ENCODE measurements at places on chromosomes 3 and 15.

- no peak for DNase-seq
These were observed 93.6 kb downstream of the GMNC start for GRCh38 chr3:190768891-190769290.

DNA sequence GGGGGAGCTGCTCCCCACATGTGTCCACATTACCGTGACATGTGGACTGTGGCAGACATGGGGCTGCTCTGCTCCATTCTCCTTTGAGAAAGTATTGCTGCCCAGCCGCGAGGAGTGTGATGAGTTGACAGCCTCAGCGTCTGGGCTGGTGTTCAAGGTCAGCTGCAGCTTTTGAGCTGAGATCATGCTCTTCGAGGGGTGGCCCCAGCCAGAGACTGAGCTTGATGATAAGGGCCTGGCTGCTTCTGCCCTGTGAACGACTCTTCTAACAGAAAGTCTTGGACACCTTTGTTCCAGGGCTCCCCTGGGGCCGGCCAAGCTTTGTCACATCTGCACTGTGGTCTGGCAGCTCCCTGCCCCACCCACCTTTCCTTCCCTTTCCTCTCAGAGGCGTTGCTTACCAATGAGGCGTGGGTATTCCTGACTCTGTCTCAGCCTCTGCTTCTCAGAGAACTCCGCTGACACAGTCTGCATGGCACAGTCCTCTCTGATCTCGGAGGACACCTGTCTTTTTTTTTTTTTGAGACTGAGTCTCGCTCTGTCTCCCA, 86.6 kb downstream of the CHRD start:
- DNase-seq: no peak

- no peak for DNase-seq
These were observed 213.6 kb downstream of the FEZF2 start for GRCh38 chr3:62159709-62160092.

- no peak for DNase-seq
These were observed 35.2 kb downstream of the SENP8 start for GRCh38 chr15:72153269-72154000.

DNA sequence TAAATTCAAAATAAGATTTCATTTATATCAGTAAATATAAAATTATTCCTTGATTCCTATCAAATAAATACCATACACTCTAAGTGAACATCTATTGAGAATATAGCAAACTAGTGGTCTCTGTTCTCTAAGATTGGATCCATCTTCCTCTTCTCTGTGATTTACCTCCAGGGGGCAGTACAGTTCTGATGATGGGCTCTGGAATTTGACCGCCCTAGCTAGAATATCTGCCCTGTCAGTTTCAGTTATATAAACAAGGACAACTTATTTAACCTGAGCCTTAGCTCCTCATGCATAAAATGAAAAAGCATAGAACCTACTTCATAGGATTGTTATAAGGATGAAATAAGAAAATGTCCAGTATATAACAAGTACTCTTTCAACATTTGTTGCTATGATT, 171.1 kb upstream of the CCDC54 start:
- DNase-seq: no peak

GRCh38 chr15:94749811-94750617, 518.7 kb downstream of the MCTP2 start:
- DNase-seq: no peak

- DNase-seq: no peak
These were observed 1700.3 kb downstream of the OTOL1 start for GRCh38 chr3:163196815-163197374.
